Left lobe of liver (tissue), 2 donors: ENCODE measurements at places on chromosomes 4 and X. TPM values are rescaled to one million over a fixed set of nuclear protein-coding genes. Genes with fewer than 3 reads are reported as not detected.

Gene AMER1
- 5.0 TPM for total RNA-seq

Gene UGT2B17
- total RNA-seq: 9.8 TPM

Gene GPR143
- 0.78 TPM for total RNA-seq

- no peak for DNase-seq
These were observed 75.6 kb downstream of the PRSS12 start for GRCh38 chr4:118277243-118277642.

Gene POU3F4
- total RNA-seq: not detected

- no peak for DNase-seq
These were observed 72.9 kb downstream of the YIPF6 start for GRCh38 chrX:68571610-68572311.

Gene MAP7D2
- 0.08 TPM for total RNA-seq

GRCh38 chr4:25535278-25535677, 120.4 kb upstream of the SLC34A2 start:
- DNase-seq: no peak

GRCh38 chr4:163666332-163666873, 171.9 kb downstream of the TMA16 start:
- DNase-seq: no peak

- DNase-seq: no peak
These were observed at the start of gene COL4A6 for GRCh38 chrX:108438110-108438623. COL4A6 (minus strand) TSS chrX:108438422; CDS start chrX:108438196, 226 bp downstream.
